GM23248 (cell line): ENCODE measurements at places on chromosomes 16 and 17. TPM values are rescaled to one million over a fixed set of nuclear protein-coding genes. Genes with fewer than 3 reads are reported as not detected.

The FOXO3B gene
- total RNA-seq, result 5.8 and 11.5 TPM in 2 replicates

GRCh38 chr17:82272495-82273326 lies 789 bp downstream of the CSNK1D start:
- H3K27me3 ChIP-seq, result no peaks in the 10 kb centered on the region
- H3K27ac ChIP-seq, result peak overlapping the region; percentile 87
- peaks cover 6% of the 10 kb centered on the region for H3K4me1 ChIP-seq
- peak overlapping the region; percentile 90 for H3K4me3 ChIP-seq
- H3K36me3 ChIP-seq, result peaks cover 7% of the 10 kb centered on the region; the same call in 1 of the 2 replicates

The CPHXL2 gene
- total RNA-seq, result not detected in 2 replicates

The MTMR4 gene
- 19.6 and 20.4 TPM in 2 replicates for total RNA-seq

DNA sequence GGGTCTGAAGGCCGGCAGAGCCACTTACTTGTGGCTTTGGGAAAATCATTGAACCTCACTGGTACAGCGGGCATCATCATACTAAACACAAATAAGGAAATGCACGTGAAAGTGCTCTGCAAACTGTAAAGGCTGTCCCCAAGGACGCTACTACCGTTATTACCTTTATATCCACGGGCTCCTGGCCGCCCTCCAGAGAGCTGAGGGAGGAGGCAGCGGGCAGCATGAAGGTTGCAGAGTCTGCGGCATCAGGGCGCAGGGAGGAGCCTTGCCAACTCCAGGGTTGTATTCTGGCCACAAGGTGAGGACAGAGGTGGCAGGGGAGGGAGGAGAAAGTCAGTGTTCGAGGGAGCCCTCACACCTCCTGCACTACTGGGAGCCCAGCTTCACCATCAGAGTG lies 68.3 kb upstream of the GCSH start:
- H3K27me3 ChIP-seq, result peaks cover 4% of the 10 kb centered on the region; the same call in 1 of the 2 replicates
- no peak overlapping the region for H3K4me3 ChIP-seq
- DNase-seq, result no peak
- no peaks in the 10 kb centered on the region for H3K4me1 ChIP-seq
